ENCODE measurements at places on chromosomes 6 and 20.

- DNase-seq = no peak
Measured at GRCh38 chr20:5996765-5997164, 46.3 kb downstream of the MCM8 start.

DNA sequence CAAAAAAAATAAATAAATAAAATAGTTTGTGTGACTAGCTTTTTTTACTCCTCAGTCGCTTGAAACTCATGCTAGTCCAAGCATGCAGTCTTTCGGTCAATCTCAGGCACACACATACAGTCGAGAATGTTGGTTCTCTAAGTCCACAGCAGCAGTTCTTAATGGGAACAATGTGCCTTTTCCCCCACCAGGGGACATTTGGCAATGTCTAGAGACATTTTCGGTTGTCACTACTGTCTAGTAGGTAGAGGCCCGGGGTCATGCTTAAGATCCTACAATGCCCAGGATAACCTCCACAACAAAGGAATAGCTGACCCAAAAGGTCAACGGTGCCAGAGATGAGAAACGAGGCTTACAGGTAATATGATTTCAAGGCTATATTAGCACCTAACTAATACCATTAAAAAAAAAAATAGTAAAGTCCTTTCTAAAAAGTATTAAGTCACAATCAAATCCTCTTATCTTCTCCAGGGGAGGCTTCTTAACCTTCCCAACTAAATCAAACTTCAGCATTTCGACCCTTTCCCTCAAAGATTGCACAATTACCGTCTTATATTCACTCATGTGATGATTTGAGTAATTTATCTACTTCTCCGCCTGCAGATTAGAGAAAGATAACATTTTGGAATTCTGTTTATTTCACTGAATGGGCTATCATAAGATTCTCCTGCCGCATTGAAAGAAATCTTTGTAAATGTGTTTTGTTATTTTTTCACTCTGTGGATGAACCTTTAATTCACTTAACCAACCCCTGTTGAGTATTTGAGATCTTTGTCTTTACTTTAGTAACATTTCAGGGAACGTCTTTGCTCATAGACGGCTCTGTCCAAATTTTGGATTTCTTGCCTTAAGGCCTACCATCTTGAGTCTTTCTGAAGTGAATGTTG lies 8.1 kb upstream of the SALL4 start:
- DNase-seq = no peak

GRCh38 chr20:2752567-2753460 lies 47.6 kb downstream of the CPXM1 start:
- DNase-seq = no peak

GRCh38 chr6:112764377-112764776 lies 417.2 kb downstream of the RFPL4B start:
- no peak for DNase-seq

- DNase-seq = no peak
Measured at GRCh38 chr20:63035603-63036185, 28.9 kb upstream of the BHLHE23 start.

DNA sequence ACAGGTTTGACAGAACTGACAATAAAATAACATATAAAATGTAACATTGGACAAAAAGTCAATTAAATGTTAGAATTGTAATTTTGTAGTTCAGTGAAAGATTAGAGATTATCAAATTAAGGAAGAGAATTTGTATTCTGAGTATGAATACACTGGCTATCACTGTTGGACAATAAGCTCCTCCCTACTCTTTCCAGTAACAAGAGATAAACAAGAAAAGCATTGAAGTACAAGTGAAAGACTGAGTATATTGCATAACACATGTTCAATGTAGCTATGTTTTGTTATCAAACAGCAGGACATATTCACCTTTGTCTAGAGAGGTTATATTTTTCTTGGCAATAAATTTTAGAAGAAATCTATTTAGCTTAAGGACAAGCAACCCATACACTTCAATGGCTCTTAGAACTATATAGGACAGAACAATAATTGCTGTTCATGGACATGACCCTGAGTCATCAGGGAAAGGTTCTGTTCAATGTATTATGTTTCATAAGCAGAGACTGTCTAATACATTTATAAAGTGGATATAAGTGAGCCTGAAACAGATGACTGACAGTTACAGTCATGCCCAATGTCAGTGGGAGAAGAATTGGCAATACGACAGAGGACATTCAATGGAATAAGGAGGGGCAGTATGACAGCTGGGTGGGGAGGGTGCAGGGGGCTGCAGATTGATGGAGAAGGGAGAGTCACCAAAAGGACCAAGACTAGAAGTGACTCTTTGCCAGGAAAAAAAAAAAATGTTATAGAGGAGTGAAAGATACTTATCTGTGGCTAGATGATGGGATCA lies 520.4 kb downstream of the FRK start:
- DNase-seq = no peak

GRCh38 chr20:13930281-13930680 lies 60.1 kb downstream of the SEL1L2 start:
- no peak for DNase-seq

DNA sequence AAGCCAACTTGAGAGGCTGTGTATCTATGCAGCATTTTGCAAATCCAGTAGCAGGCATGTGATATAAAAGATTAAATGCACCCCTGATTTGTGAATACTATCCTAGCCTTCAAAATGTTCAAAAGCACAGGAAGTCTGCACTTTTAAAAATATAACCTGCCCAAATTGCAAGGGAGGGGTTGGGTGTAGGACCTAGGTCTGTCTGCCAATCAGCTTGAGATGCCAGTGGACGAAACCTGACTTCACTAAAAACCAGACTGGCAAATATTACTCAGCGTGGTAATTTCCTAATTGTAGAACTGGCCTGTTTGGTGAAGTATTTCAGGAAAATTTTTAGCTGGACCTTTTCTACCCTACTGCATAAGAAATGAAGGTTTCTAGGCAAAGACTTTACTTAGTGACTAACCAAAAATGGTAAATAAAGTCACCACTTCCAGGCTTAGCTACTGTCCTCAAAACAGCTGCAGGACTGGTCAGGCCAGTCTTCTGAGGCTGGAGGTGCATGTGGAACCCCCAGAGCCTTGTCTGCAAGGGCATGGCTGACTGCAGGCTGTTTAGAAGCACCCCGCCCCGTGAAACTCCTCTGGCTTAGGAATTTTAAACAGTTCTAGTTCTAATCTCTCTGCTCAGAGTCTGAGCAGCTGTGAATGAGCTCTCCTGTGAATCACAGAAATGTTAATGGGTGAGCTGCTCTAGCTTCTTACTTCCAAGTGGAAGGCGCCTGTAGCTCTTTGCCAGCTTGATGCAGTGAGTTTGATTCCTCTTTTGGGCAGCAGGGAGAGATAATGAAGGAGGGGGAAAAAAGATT lies 104.4 kb upstream of the ESR1 start:
- no peak for DNase-seq

DNA sequence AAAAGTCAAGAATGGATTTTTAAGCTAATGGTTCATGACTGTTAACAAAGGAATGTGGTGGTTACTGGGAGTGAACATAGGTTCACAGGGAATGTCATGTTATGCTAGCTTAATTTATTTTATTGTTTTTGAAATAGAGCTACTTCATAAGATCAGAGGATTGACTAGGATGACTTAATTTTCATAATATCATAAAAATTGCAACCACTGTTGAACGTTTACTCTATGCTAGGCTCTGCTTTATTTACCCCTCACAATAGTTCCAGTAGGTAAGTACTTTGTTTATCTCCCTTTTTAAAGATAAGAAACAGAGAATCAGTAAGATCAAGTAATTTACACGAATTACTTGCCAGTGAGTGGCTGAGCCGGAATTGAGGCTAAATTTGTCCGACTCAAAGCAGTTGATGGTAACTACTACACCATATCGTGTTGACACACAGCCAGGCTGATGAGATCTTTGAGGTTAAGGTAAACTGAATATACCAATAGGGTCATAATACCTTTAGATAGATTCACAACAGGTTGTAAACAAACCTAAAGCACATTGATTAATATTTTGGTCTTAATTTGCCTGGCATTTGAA lies 194.6 kb upstream of the CITED2 start:
- DNase-seq = peak; percentile 65

- no peak for DNase-seq
Measured at GRCh38 chr6:1611572-1612298, 2.0 kb downstream of the FOXC1 start.

- DNase-seq = peak; percentile 32
Measured at GRCh38 chr6:137944793-137945498, 77.9 kb downstream of the TNFAIP3 start.

GRCh38 chr20:63487781-63488241 lies 11.1 kb downstream of the EEF1A2 start:
- DNase-seq = no peak

GRCh38 chr6:144395826-144396225 lies 110.7 kb downstream of the UTRN start:
- no peak for DNase-seq

GRCh38 chr6:19590501-19591131 lies 246.6 kb upstream of the ID4 start:
- no peak for DNase-seq

GRCh38 chr6:152977556-152977955 lies 5.3 kb downstream of the FBXO5 start:
- DNase-seq = no peak

GRCh38 chr6:52263709-52264540 lies 19.6 kb upstream of the IL17F start:
- DNase-seq = peak; percentile 28

- DNase-seq = no peak
Measured at GRCh38 chr20:35698298-35699126, 640 bp downstream of the NFS1 start.

- DNase-seq = no peak
Measured at GRCh38 chr20:37697314-37697713, 3.5 kb downstream of the CTNNBL1 start.

GRCh38 chr6:154951345-154952200 lies 43.5 kb upstream of the TIAM2 start:
- no peak for DNase-seq
